ENCODE measurements at places on chromosomes 7 and 10. TPM values are rescaled to one million over a fixed set of nuclear protein-coding genes. Genes with fewer than 3 reads are reported as not detected.

Gene OR6V1
- total RNA-seq: not detected

Gene HYAL4
- not detected for total RNA-seq

Gene NODAL
- total RNA-seq: not detected

Gene PAXIP1
- 7.0 TPM for total RNA-seq

Gene CYP2E1
- under 0.01 TPM for total RNA-seq

Gene IL15RA
- total RNA-seq: 9.9 TPM

Gene GRK5
- 12.5 TPM for total RNA-seq

Gene NKX1-2
- not detected for total RNA-seq

Gene PAX4
- total RNA-seq: not detected

Gene PALD1
- total RNA-seq: 0.20 TPM

Gene PRKAR2B
- total RNA-seq: 1.8 TPM

Gene OR2A12
- total RNA-seq: not detected

Gene WNT8B
- total RNA-seq: not detected

Gene DBF4
- 33.4 TPM for total RNA-seq

Gene ABCB4
- total RNA-seq: under 0.01 TPM

Gene DPYSL4
- 1.6 TPM for total RNA-seq

Gene CLRN3
- not detected for total RNA-seq

Gene GATA3
- total RNA-seq: not detected

Gene TMEM26
- total RNA-seq: not detected

Gene CFAP46
- 0.39 TPM for total RNA-seq

Gene NOS3
- 3.9 TPM for total RNA-seq

Gene EBLN1
- not detected for total RNA-seq

Gene MYL10
- total RNA-seq: not detected

Gene AFAP1L2
- under 0.01 TPM for total RNA-seq

Gene HMX3
- not detected for total RNA-seq

Gene GPR26
- total RNA-seq: not detected

Gene FGL2
- total RNA-seq: 0.20 TPM

Gene NPC1L1
- not detected for total RNA-seq

Gene ADARB2
- total RNA-seq: not detected

Gene TMEM184A
- 0.39 TPM for total RNA-seq

Gene EIF5AL1
- 0.98 TPM for total RNA-seq

Gene SPRN
- 0.37 TPM for total RNA-seq

Gene FGFR2
- total RNA-seq: not detected

Gene ASB13
- total RNA-seq: 10.8 TPM

Gene PNLIPRP1
- not detected for total RNA-seq

Measured in subcutaneous preadipocyte (primary cell).